ENCODE measurements at places on chromosomes 1 and 21.

DNA sequence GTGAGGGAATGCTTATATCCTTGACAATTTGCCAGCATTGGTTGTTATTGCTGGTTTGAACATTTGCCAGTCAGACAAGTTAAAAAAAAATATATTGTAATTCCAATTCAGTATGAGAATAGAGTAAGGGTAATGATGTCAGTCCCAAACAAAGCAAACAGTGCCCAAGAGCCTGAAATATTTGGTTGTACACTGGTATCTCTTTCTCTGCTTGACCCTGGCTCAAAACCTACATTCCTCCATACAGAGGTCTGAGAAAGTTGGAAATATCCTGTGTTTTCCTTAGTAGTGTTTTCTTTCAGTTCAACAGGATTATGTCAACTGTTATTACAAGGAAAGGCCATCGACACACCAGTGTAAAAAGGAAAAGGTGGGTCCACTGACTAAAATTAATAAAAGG lies 145.6 kb downstream of the MRPL39 start:
- DNase-seq, result no peak

DNA sequence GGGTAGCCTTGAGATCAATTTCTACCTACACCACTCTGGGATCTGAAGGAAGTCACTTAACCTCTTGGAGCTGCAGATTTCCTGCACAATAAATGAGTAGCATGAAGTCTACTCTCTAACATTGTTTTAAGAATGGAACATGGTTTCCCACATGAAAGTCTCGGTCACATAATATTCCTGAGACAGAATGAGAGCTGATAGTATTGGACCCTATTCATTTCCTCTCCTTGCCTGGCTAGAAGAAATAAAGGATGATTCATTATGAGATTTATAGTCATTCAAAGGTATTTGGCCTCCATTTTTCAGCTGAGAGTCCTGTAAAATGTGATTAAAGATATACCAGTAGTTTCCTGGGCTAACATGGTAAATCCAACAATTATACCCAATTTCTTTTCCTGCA lies 56.7 kb downstream of the ARHGAP29 start:
- no peak for DNase-seq

DNA sequence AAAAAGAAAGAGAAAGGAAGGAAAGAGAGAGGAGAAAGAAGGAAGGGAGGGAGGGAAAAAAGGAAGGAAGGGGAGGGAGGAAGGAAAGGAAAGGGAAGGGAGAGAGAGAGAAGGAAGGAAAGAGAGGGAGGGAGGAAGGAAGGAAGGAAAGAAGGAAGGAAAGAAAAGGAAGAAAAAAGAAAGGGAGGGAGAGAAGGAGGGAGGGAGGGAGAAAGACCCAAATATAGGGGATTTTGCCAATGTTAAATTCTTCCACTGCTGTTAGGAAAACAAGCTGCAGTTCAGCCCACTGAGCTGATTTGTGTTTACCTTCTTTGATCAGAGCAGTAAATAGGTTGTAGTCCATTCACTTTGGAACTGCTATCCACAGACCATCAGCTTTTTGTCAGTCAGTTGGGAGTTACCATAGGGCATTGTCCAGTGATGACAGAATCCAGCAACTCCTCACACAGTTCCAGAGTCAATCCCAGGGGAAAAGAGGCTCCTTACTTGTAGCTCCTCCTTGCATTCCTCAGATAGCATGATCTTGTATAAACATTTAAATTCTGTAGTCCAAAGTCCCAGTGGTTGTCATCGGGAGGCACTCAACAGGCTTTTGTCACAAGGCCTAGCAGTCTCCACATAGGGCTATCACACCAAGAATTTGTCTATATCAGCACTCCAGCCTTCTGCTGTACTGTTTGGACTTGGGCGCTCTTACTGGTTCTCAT lies 13.5 kb upstream of the PPP1R8 start:
- DNase-seq, result no peak

DNA sequence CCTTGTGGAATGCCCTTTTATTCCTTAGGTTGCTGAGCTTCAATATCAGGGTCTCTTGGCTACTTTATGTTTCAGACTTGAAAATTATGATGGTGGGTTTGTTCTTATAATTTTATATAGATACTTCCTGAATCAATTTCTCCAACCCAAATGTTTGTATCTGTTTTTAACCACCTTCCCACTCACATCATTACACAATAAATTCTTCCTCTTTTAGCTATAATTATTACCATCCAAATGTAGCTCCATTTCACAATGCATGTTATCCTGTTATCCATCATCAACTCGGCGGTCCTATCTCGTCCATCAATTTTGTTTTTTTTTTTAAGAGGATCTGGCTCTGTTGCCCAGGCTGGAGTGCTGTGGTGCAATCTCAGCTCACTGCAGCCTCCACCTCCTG lies 357.6 kb upstream of the ZP4 start:
- DNase-seq, result no peak

- no peak for DNase-seq
Observed at GRCh38 chr1:14655385-14655784, 56.9 kb downstream of the KAZN start.

- DNase-seq, result no peak
Observed at GRCh38 chr1:163202833-163203451, at the start of gene RGS5. Gene RGS5 (minus strand): TSS chr1:163202916. CDS start chr1:163202835, 81 bp downstream.

DNA sequence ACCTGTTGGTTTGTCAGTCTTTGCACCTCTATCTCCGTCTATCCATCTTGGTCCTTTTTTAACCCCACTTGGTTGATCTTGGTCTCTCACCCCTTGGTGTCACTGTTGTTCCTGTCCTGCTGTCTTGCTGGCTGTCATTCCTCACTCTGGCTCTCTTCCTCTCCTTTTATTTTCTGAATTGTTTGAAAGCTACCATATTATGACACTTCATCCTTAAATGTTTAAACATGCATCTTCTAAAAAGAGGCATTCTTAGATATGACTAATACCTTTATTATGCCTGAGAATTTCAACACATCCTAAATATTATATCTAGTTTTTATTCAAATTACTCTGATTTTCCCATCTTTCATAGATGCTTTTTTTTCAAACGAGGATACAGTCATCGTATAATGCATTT lies 37.0 kb downstream of the BACH1 start:
- DNase-seq, result no peak

GRCh38 chr1:107140703-107141490 lies at the start of gene NTNG1:
Gene NTNG1 (plus strand): TSS chr1:107141039.
- peak; percentile 52 for DNase-seq

DNA sequence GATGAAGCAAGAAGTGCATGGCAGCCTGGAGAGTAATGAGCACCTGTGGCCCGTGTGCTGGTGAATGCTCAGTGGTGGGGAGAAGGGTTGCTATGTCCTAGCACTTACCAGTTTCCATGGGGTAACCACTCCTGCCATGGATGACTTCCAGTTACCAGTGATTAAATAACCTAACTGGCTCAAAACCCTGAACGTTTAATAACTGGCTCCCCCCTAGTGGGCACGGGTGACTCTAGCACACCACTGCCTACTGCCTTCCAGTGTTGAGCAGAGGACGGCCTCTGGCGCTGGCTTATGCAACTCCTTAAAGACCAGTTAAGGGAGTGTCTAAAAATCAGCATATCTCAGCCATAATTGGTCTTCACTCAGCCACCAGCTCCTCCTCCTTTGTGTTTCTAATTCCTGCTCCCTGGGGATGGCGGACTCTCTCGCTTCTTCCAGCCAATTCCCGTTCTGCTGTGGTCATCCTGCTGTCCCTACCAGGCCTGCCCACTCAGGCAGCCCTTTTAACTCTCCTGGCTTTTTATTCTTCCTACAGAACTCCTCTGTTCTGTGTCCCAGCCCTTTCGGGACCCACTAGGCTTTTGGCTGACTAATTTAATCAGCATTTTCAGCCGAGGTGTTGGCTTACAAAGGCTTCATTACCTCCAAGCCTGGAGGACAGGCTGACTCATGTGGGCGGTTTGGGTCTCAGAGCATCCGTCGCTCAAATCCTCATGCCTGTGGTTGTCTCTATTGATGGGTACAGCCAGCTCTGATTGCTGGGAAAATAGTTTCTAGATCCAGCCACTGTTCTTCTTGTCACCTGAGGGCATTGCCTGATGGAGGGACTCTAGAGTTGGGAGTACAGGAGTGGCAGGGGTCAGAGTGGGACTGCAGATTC lies 332.4 kb downstream of the CAMTA1 start:
- peak; percentile 95 for DNase-seq

DNA sequence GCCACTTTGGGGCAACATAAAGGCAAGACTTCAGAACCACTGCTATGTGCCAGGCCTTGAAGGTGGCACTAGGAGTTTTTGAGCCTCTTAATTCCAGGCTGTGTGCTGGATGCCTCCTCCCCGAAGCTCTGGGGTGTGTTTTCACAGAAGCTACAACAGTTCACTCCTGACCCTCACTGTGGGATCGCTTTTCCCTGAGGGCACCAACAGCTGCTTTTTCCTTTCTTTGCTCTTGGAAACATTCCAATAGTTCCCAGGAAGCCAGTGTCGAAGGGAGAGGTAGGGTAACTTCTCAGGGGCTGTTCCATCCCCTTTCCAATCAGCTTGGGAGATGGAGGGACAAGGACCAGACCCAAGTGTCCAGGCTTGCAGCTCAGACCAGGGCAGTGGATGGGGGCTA lies 153.4 kb downstream of the C1orf94 start:
- no peak for DNase-seq

- peak; percentile 96 for DNase-seq
Observed at GRCh38 chr1:16164213-16165072, 8.6 kb upstream of the EPHA2 start.

- no peak for DNase-seq
Observed at GRCh38 chr1:71435951-71436350, 355.1 kb upstream of the ZRANB2 start.

DNA sequence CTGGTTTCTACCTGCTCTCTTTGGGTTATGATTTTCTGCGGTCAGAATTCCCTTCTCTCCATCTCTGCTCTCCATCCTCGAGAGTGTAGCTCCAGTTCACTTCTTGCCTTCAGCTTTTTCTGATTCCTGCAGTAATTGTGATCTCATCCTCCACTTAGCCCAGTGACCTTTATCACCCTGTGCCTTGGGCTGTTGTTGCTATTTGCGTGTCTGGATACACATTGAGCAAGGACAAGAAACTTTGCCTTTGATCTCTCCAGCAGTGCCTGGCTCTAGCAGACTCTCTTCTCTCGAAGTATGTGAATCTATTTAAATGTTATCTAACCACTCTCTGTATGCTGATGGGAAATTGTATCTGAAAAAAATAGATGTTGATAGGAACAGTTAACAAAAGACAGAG lies 76.4 kb upstream of the MARK1 start:
- peak; percentile 13 for DNase-seq

- DNase-seq, result peak; percentile 49
Observed at GRCh38 chr1:14479865-14480264, 118.6 kb upstream of the KAZN start.

DNA sequence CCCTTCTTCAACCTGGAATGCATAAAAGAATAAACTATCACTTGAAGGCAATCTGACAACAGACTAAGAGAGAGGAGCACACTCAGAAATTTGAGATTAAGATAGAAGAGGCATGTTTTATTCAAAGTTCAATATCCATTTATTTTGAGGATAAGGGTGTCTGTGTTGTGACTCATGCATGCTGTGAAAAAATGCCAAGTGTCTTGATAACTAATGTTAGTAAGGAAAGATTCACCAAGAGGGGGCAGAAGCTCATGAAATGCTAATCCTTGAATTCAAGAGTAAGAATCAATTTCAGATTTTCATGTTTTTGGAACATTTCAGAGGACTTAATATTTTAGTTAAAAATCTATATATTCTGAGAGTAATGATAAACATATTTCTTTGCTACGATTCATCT lies 94.0 kb downstream of the IFI44 start:
- peak; percentile 49 for DNase-seq

- peak; percentile 78 for DNase-seq
Observed at GRCh38 chr1:34984793-34985608, at the start of gene TMEM35B. Gene TMEM35B (minus strand): TSS chr1:34985347. CDS start chr1:34985305, 42 bp downstream.

- DNase-seq, result no peak
Observed at GRCh38 chr1:213250446-213250845, 199.4 kb downstream of the RPS6KC1 start.

GRCh38 chr21:25949701-25950100 lies 214.9 kb downstream of the GABPA start:
- no peak for DNase-seq
